GM03348 (cell line): ENCODE measurements at places on chromosomes 13 and 19.

DNA sequence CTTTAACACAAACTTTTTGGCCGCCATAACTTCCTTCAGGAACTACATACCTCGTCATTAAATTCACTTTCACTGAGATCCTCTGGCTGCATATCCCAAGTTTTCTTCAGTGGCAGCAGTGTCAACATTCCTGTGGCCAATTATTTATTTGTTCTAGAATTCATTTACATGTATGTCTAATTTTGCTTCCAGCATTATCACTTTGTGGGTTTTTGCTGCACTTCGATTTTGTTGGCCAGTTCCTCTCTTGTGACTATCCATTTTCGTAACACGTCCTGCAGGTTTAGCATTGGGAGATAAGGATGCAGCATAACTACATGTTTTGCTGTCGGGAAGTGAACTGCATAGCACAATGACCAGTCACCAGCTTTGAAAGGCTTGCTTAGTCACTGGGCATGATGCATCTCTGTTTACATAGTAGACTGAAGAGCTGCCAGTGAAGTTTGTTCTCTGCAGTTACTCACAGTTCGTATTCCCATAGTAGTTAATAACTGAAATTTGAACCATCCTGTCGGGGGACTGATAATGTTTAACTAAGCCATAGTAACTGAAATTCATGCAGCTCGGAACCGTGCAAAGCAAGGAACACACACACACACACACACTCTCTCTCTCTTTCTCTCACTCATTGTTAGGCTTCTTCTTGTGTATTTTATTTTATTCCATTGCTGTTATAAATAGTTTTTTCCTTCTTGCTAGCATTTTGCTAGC, 28.3 kb downstream of the ZNF507 start:
- DNase-seq: peak; percentile 88

DNA sequence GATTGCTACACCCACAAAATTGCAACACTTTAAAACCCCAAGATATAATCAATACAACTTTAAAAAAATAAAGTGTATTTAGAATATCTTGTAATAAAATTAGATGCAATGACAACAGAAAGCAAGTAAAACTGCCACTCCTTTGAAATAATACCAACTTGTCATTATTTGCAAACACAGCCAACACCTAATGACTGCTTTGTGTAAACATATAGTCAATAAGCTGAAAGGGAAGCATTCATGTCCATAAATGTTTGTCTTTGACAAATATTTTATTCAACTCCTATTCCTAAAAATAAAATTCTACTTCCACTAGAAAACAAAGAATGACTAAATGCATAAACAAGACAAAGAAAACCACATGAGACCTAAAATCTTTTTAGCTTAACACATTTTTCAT, 6.6 kb downstream of the SMAD9 start:
- DNase-seq: no peak

GRCh38 chr13:99290894-99291293, 16.3 kb downstream of the GPR183 start:
- no peak for DNase-seq

DNA sequence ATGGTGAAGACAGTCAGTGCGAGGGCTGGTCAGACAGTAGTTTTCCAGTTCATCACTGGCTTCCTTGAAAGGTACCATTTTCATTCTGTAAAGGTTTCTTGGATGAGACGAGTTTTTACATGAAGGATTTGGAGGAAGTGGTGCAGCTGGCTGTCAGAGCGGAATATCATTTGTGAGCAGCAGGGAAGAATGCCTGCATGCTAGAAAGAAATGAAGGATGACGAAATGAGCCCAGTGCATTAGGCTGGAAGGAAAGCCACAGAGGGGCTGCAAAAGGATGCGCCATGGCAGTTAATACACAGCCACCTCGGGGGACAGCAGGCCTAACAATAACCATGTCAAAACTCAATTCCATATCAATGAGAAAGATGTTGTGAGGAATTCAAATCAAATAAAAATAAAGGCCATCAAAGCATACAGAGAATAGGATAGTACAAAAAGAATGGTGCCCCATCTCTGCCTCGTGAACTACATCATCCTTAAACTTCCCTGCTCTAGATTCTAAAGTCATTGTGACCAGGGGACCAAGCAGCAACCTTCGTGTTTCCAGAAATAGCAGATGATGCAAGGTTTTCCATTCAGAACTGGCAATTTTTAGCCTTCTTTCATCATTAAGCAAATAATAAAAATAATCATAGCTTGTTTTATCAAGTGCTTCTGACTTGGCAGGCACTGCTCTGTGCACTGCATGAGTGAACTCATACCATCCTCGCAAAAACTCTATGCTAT, 504.2 kb downstream of the RFC3 start:
- no peak for DNase-seq

- DNase-seq: no peak
Observed at GRCh38 chr13:59527500-59527899, 636.2 kb downstream of the DIAPH3 start.
